ENCODE measurements at places on chromosomes 13 and 19.

- DNase-seq: no peak
These were observed 7.0 kb upstream of the LILRA4 start for GRCh38 chr19:54345938-54346386.

GRCh38 chr13:109400209-109400608 lies 386.2 kb downstream of the IRS2 start:
- DNase-seq: no peak

DNA sequence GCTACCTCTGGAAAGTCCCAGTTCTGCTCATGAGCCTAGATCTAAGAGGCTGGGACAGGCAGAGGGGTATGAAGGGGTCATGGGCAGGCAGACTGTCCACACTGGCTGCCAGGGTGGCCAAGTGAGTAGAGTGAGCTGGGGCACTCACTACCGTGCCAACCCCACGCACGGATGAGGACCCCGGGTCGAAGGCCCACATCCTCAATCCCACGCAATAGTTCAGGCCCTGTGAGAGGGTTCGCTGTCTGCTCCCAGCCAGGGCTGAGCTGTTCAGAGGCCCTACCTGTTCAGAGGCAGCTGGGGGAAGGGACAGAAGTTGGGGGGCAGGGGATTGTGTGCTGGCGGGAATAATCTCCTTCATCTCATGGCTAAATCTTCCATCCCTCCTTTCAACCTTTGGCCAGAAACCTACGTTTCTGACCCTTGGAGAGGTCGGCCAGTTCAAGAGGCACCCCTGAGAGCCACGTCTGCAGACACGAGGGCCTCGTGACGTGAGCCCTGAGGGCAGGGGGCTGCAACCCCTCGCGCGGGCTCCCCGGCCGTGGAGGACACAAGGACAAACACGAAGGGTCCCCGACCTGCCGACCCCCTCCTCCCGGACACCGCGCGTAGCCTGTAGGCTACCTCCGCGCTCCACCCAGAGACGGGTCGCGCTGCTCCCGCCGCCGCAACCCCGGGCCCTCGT lies 1.0 kb upstream of the RPS5 start:
- DNase-seq: no peak

DNA sequence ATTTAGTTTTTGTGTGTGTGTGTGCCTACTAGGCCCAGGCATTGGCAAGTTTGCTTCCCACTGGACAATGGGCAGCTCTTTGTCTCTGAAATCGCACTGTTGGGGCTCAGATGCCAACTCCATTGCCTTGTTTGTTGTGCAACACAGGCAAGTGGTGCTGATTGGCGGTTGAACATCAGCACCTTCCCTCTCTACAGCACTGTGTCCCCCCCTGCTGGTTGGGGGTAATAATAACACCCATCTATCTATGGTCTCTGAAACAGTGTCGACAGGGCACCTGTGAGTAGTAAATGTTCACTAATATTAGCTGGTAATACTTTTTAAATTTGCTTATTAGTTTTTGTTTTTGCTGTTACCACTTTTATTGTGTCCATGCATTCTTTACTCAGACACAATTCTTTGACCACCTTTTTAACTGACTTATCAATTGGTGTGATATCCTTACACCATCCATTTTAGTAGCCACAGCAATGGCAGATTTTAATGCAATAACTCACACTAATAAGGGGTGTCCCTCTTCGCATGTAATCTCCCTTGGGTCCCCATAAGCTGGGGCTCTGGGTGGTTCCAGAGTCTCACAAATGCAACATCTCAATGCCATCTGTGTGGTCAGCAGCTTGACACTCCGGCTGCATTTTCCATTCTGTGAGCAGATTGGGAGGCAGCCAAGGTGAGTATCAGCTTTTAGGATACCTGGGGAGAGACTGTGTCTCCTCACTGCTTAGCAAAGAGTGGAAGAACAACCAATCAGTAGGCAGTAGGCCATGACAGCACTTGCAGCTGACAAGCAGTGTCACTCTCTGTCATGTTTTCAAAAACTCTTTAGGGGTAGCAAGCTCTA lies 47.7 kb upstream of the UQCRFS1 start:
- DNase-seq: no peak

DNA sequence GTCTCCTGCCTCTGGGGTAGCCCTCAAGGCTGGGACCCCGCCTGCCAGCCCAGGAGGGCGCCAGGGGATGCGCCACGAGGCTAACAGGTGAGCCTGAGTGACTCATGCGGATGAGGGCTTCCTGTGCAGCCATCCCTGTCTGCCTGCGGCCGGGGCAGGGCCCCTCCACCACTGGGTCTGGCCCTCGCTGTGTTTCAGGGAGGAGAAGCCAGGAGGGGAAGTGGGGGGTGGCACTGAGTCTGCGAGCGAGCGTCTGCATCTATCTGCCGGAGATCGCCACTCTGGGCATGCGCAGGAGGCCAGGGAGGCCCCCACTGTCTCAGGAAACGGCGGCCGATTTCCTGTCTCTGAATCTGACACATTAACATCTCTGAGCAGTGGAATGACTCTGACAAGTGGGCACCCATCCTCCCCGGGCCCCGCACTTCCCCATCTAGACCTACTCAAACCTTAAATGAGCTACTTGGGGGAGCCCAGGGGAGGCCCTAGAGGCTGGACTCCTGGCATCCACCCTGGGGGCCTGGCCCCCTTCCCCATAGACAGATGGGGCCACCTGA lies 19.7 kb downstream of the RFX1 start:
- DNase-seq: no peak

GRCh38 chr19:1252821-1253513 lies 4.6 kb downstream of the MIDN start:
- peak; percentile 98 for DNase-seq

GRCh38 chr19:29323440-29324290 lies 110.7 kb upstream of the UQCRFS1 start:
- DNase-seq: no peak

GRCh38 chr13:51579676-51580075 lies 4.6 kb upstream of the WDFY2 start:
- DNase-seq: no peak

GRCh38 chr19:21398851-21399250 lies 1.9 kb downstream of the ZNF493 start:
- peak; percentile 15 for DNase-seq

GRCh38 chr13:81409284-81409683 lies 1068.4 kb upstream of the SPRY2 start:
- DNase-seq: no peak

- DNase-seq: no peak
These were observed 52.8 kb downstream of the RUBCNL start for GRCh38 chr13:46334035-46334822.

DNA sequence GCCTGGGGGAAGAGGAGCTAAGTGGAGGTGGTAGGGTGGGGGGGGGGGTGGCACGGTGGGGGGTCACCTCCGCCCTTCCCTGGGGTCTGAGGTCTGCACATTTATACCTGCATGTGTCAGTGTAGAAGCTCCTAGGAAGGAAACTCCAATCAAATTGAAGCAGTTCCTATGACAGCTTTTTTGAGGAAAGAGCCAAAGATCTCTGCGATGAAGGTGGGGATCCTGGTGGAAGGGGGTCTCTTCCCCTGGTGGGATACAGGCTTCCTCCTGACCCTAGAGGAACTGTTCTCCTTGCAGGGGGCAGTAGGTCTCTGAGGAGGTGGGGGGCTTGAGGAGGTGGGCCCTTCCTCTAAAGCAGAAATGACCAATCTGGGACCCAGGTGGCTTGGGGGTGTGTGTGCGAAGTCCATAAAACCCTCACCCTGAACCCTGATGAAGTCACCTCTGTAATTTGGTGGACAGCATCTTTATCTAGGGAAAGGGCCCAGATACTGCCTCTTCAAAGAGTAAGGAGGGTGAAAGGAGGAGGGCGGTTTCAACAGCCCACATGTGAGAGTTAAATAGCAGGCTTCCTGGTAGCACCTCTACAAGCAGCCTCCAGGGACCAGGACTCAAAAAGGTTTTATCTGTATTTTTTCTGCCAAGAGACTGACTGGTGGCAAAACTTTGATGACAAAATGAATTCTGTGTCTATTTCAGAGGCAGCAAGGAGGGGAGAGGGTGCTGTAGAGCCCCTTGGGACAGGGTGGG lies 12.9 kb downstream of the RANBP3 start:
- DNase-seq: no peak

DNA sequence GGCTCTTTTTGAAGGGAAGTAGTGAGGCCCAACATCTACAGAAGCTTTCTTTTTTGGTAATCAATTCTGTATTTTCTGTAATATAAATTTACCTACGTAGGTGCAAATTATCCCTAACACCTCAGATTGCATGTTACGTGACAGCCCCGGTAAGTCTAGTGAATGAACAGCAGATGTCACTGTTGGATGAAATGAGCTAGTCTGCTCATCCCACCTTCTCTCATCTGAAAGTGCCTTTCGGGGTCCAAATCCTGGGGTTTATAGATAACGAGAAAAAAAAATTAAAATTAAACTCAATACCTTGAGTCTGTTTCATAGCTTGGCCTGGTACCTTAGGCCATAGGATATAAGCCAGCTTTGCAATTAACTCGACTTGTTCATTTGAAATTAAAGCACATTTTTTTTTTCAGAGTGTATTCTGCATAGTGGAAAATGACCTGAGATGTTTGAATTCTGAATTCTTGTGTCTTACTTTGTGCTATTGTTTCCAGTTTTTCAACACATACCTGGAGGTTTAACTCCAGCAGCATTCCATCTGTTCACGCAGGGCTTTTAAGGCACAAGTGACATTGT lies 548.2 kb downstream of the GPC5 start:
- peak; percentile 16 for DNase-seq

GRCh38 chr19:38650911-38651584 lies 3.6 kb downstream of the ACTN4 start:
- DNase-seq: peak; percentile 93

DNA sequence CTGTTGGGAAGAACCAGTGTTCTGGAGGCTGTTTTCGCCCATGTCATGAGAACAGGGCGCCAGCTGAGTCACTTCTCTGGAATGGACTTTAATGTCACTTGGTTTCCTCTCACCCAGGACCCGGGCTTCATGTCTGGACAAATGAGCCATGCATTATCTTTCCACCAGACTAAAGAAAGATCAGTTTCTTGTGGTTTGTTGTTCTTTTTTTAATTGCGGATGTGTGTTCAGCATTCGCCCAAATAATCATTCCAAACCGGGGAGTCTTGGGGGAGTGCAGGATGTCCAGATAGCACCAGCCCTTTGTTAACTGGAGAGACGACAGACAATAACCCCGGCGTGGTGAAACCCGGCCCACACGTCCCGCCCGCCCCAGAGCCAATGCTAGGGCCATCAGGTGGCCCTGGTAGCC lies 102.5 kb downstream of the COL4A2 start:
- DNase-seq: peak; percentile 93

GRCh38 chr13:113997845-113998751 lies 24.2 kb upstream of the C13orf46 start:
- DNase-seq: peak; percentile 95

DNA sequence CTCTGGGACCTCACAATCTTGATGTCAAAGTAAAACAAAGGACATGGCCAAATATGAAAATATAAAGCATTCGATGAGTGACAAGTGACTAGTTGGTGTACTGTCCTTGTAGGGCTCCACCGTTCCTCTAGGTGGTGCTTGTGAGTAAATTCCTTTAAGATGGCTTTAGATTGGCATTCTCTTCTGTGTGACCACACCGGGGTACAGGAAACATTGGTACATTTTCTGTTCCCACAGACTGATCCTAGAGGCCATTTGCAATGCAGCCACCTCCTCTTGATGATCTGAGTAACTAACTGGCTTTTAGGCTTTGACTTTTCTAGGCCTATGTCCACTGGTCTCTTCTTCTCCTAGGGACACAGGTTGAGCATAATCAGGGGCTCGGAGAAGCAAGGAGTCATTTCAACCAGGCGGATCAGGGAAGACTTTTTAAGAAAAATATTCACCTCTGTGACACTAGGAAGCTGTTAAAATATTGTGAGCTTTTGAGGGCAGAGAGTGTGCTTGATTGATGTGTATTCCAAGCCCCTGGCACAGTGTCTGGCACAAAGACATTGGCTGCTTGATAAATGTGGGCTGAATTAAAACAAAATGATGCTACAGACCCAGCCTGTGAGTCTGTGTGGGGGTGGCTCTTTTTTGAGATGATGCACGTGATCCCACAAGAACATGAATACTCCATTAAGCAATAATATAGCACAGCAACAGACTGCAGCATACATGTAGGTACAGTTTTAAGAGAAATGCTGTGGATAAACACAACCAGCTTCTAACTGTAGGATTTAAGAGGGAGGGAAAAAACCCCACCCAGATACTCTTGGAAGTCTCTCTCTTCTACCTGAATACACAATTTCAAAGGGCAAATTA lies 21.0 kb downstream of the EPSTI1 start:
- DNase-seq: peak; percentile 51

DNA sequence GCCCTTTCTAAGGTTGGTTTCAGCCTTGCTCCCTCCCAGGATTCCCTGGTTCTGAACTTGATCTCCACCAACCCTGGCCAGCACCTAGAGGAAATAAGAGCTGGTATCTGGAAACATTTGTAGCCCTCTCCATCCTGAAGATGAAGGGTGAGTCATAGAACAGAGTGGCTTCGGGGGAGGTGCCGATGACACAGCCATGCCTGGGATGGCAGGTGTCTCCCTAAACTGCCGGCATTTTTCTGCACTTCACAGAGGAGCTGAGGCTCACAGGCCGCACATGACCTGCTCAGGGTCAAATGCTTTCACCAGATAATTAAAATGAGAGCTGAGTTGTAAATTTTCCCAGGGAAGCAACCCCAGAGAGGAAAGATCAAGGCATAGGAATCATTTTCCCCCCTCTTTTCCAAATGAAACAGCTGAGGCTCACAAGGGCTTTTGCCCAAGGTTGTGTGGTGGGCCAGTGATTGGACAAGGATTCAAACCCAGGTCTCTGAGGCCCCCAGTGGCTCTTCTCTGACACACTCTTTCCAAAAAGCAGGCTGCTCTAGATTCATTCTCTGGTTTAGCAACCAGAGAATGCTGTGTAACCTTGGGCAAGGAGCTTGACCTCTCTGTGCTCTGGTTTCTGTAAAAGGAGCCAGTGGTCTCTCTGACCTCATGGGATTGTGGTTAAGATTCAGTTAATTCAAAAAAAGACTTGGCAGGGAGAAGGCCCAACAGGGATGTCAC lies 1.2 kb upstream of the SLC25A42 start:
- peak; percentile 15 for DNase-seq

GRCh38 chr19:23394511-23394910 lies 760 bp downstream of the ZNF91 start:
- DNase-seq: peak; percentile 38

DNA sequence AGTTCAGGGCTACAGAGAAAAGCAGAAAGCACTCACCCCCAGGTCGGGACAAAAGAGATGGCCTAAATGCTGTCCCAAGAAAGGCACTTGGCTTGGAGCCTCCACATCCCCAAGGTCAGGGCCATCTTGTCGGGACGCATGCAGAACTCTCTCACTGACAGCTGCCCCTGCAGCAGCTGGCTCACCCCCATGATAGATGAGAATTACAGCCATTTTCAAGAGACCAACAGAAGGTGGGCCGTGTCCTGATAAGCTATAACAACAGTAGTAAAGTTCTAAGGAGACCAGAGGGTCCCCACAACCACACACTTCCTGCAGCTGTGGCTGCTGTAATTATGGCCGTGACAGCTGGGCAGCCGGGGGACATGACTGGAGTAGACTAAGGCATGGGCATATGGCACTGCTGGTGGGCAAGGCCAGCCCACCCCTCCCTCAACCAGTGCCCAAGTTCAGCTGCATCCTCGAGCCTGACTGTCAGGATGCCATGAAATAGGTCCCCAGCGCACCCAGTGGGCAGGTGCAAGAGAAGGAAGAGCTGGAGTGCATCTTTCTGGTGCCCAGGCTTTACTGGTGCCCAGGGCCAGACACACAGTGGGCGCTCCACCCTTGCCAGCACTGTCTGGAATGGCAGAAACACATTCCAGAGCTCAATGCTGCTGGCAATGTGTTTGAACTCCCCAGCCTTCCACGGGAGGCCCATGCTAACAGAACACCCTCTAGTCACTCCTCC lies 436.7 kb upstream of the ZNF507 start:
- no peak for DNase-seq

All from fibroblast of lung (primary cell).